ENCODE measurements at places on chromosomes 3 and 15.

- no peak for DNase-seq
- H3K4me3 ChIP-seq: no peak overlapping the region
- no peaks in the 10 kb centered on the region for H3K27me3 ChIP-seq
Observed at GRCh38 chr3:165874663-165875489, 37.7 kb upstream of the BCHE start.

DNA sequence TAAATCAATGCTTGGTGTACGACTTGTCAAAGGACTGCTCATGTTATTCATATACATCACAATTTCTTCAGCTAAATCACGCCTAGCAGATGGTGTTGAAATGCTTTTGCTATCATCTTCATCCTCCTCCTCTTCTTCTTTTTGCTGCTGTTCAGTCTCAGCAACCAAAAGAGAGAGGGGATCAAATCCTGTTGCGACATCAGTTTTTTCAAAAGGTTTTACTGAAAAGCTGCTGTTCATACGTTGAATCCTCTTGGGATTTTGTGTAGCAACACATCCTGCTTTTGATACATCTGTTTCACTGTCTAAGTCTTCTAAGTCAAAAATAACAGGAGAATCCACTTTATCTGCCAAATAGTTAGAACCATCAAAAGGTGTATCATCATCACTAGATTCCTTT, 69.0 kb downstream of the SLC24A1 start:
- no peak overlapping the region for H3K4me3 ChIP-seq
- no peak for DNase-seq

- H3K27me3 ChIP-seq: no peaks in the 10 kb centered on the region
- H3K36me3 ChIP-seq: no peaks in the 10 kb centered on the region
- no peak overlapping the region for H3K4me3 ChIP-seq
- no peak overlapping the region for H3K27ac ChIP-seq
- no peaks in the 10 kb centered on the region for H3K4me1 ChIP-seq
Observed at GRCh38 chr15:82958638-82959037, 6.1 kb upstream of the HOMER2 start.

GRCh38 chr3:40504636-40505430, 1.0 kb upstream of the ZNF620 start:
- H3K27me3 ChIP-seq: no peaks in the 10 kb centered on the region
- peak overlapping the region; percentile 91 for H3K4me3 ChIP-seq
- H3K36me3 ChIP-seq: peaks cover 4% of the 10 kb centered on the region

DNA sequence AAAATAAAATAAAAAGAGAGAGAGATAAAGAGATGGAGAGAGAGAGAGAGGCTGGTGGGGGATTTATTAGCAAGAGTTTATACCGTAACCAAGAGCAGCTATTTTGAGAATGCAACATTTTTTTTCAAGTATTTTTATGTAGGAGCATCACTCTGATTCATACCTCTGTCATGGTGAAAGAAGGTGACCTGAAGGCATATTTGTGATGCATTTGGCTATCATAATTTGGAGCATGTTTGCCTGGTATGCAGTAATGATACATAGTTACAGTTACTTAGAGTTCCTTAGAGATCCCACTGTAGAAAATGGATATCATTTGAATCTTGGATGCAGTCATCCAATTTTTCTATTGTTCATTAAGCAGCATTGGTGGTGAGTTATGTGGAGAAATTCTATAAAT, 1472.4 kb downstream of the SI start:
- H3K36me3 ChIP-seq: no peaks in the 10 kb centered on the region
- no peaks in the 10 kb centered on the region for H3K27me3 ChIP-seq
- H3K27ac ChIP-seq: no peak overlapping the region
- no peaks in the 10 kb centered on the region for H3K4me1 ChIP-seq

DNA sequence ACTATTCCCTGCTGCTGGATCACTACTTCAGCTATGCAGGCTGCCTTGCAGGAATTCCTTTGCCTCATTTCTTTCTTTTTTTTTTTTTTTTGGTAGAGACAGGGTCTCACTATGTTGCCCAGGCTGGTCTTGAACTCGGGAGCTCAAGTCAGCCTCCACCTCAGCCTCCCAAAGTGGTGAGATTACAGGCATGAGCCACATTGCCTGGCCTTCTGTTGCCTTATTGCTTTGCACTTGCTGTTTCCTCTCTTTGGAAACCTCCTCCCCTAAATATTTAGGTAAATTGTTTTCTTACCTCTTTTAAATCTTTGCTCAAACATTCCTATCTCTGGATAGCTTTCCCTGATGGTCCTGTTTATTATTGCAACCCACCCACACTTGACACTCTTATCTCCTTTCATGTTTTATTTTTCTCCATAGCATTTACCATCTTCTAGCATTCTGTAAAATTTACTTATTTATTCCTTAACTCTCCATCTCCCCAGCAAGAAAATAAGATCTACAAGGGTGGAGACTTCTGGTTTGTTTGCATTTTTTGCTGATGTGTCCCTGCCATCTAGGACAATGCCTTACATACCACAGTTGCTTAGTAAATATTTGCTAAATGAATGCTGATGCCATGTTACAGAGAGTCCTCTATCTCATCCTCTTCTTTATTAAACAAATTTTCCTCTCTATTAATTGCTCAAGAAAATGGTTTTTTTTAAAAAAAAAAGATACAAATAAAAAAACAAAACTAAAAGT, 134.8 kb downstream of the P2RY1 start:
- H3K4me3 ChIP-seq: no peak overlapping the region
- no peaks in the 10 kb centered on the region for H3K4me1 ChIP-seq
- no peak overlapping the region for H3K27ac ChIP-seq

- H3K27ac ChIP-seq: no peak overlapping the region
- no peaks in the 10 kb centered on the region for H3K4me1 ChIP-seq
- no peak for DNase-seq
- no peaks in the 10 kb centered on the region for H3K36me3 ChIP-seq
- H3K4me3 ChIP-seq: no peak overlapping the region
Observed at GRCh38 chr3:192307631-192308030, 419.7 kb downstream of the FGF12 start.

- no peaks in the 10 kb centered on the region for H3K36me3 ChIP-seq
- H3K4me3 ChIP-seq: no peak overlapping the region
- H3K27me3 ChIP-seq: no peaks in the 10 kb centered on the region
Observed at GRCh38 chr15:58279654-58280053, 141.5 kb downstream of the AQP9 start.

- no peak overlapping the region for H3K27ac ChIP-seq
- DNase-seq: no peak
- H3K4me1 ChIP-seq: peaks cover 32% of the 10 kb centered on the region
- H3K27me3 ChIP-seq: no peaks in the 10 kb centered on the region
Observed at GRCh38 chr3:190519886-190520285, 6.0 kb downstream of the IL1RAP start.

DNA sequence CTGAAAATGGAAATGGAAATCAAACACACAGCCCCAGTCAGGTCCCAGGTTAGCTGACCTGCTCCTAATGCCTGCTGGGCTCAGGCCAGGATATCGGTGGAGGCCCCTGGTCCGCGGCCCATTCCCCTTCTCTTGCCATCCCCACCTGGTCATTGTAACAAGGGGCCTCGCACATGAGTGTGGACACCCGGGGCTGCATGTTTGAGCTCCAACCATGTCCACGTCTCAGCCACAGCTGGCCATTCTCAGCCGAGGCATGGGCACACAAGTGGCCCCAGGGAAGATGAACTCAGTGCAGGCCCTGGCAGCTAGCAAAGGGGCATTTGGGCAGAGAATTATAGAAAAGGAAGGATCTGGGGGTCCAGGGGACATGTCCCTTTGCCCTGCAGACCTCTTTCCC, 41.7 kb downstream of the FAM174B start:
- DNase-seq: no peak
- no peaks in the 10 kb centered on the region for H3K27me3 ChIP-seq
- H3K4me1 ChIP-seq: no peaks in the 10 kb centered on the region
- no peaks in the 10 kb centered on the region for H3K36me3 ChIP-seq
- no peak overlapping the region for H3K4me3 ChIP-seq

DNA sequence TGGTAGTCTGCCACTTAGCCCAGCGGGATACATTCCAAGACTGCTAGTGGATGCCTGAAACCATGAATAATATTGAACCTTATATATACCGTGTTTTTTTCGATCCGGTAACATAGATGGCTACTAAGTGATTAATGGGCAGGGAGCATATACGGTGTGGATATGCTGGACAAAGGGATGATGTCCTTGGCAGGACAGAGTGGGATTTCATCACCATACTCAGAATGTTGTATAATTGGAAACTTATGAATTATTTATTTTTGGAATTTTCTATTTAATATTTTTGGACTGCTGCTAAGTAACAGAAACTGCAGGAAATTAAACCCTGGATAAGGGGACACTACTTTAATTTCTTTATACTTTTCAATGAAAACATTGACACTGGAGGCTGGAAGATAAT, 53.2 kb downstream of the ASTE1 start:
- H3K36me3 ChIP-seq: peaks cover 30% of the 10 kb centered on the region
- H3K27me3 ChIP-seq: no peaks in the 10 kb centered on the region
- DNase-seq: no peak
- no peak overlapping the region for H3K4me3 ChIP-seq

DNA sequence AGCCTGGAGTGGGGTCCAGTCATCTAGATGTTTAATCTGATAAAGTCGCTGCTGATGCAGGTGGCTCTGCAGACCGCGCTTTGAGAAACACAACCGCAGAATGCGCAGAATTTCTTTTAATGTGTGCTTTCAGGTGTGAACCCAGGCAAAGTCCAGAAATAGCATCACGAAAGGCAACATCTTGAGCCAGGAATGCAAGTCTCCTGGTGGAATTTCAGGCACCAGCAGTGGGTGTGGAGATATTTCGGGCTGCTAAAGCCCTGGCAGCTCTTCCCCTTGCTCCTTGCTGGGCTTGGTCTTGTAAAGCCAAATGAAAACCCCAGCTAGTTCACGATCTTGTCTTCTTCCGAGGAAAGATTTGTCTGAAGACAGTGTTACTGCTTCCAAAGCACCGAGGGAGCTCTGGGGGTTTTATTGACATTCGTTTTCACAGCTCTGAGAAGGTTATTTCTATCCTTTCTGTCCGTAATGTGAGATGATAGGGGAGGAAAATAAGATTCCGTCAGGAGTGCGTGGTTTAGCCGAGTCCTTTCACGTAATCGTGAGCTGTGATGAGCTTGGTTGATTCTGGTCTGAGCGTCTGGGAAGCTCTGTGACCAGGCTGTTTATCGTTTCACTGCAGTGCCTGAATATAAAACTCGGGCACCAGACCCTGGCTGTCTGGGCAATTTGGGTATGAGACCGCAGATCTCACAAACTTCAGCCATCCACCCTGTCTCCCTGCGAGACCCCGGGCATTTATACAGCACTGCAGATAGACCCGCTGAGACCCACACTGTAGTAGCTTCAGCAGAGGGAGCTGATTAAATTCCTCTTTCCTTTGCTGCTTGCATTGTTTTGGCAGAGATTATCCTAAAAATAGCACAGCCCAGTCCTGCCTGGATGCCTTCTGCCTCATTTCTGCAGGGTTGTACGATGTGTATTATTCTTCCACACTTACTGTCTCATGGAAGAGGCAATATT, 67.0 kb upstream of the SLC25A26 start:
- H3K27ac ChIP-seq: no peak overlapping the region
- DNase-seq: no peak
- H3K36me3 ChIP-seq: no peaks in the 10 kb centered on the region
- no peak overlapping the region for H3K4me3 ChIP-seq
- no peaks in the 10 kb centered on the region for H3K4me1 ChIP-seq

DNA sequence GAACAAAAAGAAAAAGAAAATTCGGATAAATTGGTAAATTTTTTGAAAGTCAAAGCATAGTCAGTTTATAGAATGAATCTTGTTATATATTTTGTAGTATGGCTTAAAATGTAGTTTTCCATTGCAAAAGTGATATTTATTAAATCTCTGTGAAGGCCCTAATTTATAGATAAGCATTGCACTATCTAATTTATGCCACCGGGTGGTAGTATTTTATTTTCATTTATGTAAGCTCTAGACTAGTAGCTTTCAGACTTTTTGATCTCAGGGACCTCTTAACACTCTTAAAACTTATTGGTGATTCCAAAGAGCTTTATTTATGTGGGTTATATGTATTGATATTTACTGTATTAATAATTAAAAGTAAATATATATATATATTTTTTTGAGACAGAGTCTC, 133.9 kb upstream of the LRRFIP2 start:
- no peak overlapping the region for H3K4me3 ChIP-seq
- no peak overlapping the region for H3K27ac ChIP-seq
- peaks cover 6% of the 10 kb centered on the region for H3K36me3 ChIP-seq
- peaks cover 17% of the 10 kb centered on the region for H3K4me1 ChIP-seq
- no peak for DNase-seq

GRCh38 chr3:80677796-80678195, 910.0 kb upstream of the ROBO1 start:
- H3K36me3 ChIP-seq: no peaks in the 10 kb centered on the region
- H3K27me3 ChIP-seq: no peaks in the 10 kb centered on the region
- no peaks in the 10 kb centered on the region for H3K4me1 ChIP-seq
- no peak overlapping the region for H3K27ac ChIP-seq

GRCh38 chr15:43107751-43108150, 1.9 kb upstream of the UBR1 start:
- no peak overlapping the region for H3K4me3 ChIP-seq
- peaks cover 25% of the 10 kb centered on the region for H3K4me1 ChIP-seq
- H3K36me3 ChIP-seq: peaks cover 13% of the 10 kb centered on the region

- H3K27me3 ChIP-seq: no peaks in the 10 kb centered on the region
- H3K27ac ChIP-seq: no peak overlapping the region
- H3K4me1 ChIP-seq: no peaks in the 10 kb centered on the region
- H3K36me3 ChIP-seq: no peaks in the 10 kb centered on the region
- no peak for DNase-seq
Observed at GRCh38 chr3:94453864-94454263, 391.0 kb downstream of the NSUN3 start.

DNA sequence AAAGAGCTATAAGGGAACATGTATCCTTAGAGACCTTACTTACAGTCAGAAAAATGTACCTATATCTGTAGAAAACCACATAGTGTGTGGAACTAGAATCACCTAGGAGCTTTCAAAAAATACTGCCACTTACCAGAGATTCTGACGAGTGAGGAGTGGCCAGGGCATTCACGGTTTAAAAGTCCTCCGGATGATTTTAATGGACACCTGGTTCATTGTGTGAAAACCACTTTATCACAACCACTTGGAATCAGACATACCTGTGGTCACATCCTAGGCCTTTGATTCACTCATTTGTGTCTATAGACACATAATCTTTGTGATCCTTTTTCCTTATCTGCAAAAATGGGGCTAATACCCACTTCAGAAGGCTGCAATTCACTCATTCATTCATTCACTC, 159.8 kb downstream of the MBNL1 start:
- H3K27me3 ChIP-seq: no peaks in the 10 kb centered on the region
- H3K4me3 ChIP-seq: no peak overlapping the region
- H3K4me1 ChIP-seq: peaks cover 51% of the 10 kb centered on the region

- no peak for DNase-seq
- H3K4me3 ChIP-seq: no peak overlapping the region
- H3K27me3 ChIP-seq: peaks cover 17% of the 10 kb centered on the region
- peaks cover 15% of the 10 kb centered on the region for H3K4me1 ChIP-seq
Observed at GRCh38 chr3:72655131-72655551, 193.1 kb downstream of the SHQ1 start.

- peaks cover 3% of the 10 kb centered on the region for H3K27me3 ChIP-seq
- H3K36me3 ChIP-seq: no peaks in the 10 kb centered on the region
- no peaks in the 10 kb centered on the region for H3K4me1 ChIP-seq
- no peak overlapping the region for H3K4me3 ChIP-seq
- DNase-seq: no peak
- no peak overlapping the region for H3K27ac ChIP-seq
Observed at GRCh38 chr15:46297766-46298165, 662.9 kb downstream of the SQOR start.

Measured in activated CD8-positive, alpha-beta T cell treated with anti-CD3 and anti-CD28 coated beads for 36 hours (primary cell).